Trophoblast cell (in vitro differentiated cells and primary cell): ENCODE measurements at places on chromosomes 7 and 10.

DNA sequence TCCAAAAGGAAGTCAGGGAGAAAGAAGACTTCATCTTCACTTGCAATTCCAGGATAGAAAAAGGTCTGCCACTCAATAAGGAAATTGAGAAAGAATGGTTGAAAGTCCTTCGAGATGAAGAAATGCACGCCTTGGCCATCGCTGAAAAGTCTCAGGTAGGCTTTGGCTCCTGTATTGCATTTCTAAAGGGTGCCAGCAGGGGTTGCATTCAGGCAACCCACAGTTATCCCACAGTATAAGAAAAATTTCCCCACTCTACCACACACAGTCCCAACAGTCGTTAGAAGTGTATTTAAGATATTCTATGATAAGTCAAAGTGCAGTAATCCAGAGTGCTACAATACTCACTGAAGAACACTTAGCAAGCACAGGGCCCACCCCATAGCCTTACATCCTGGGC is 93.4 kb upstream of the FGL2 start:
- H3K4me3 ChIP-seq = no peak overlapping the region
- H3K36me3 ChIP-seq = no peaks in the 10 kb centered on the region
- H3K27ac ChIP-seq = no peak overlapping the region
- no peak for DNase-seq
- no peaks in the 10 kb centered on the region for H3K27me3 ChIP-seq

DNA sequence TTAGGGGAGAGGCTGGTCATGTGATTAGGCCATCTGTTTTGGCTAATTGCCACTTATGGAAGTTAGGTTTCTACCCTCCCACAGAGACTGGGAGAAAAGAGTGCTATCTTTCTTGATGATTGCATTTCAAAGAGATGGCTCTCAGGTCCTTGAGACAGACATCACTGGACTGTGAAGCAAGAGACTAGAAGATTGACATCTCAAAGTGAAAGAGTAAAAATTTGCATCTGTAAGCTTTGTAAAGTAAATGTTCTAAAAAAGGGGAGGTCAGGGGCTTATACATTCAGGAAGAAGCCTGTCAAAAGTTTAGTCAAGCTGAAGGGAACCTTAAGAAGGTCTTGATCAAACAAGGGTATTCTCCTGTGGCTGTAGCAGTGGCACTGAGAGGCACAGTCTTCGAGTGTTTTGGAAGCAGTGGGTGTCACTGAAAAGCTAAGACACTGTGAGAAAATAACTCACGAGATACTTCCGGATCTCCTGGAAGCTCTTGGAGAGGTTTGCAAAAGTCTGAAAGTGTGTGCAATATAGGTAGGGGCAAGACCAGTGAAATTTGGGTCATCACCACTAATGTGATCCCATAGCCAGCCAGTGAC is 342.1 kb downstream of the PHF14 start:
- no peak overlapping the region for H3K4me3 ChIP-seq
- no peaks in the 10 kb centered on the region for H3K4me1 ChIP-seq
- DNase-seq = no peak
- H3K27me3 ChIP-seq = no peaks in the 10 kb centered on the region
- no peaks in the 10 kb centered on the region for H3K36me3 ChIP-seq

GRCh38 chr7:36951257-36951697 is 227.0 kb upstream of the AOAH start:
- H3K4me1 ChIP-seq = peaks cover 5% of the 10 kb centered on the region
- peaks cover 6% of the 10 kb centered on the region for H3K36me3 ChIP-seq
- no peak overlapping the region for H3K27ac ChIP-seq
- H3K27me3 ChIP-seq = no peaks in the 10 kb centered on the region

DNA sequence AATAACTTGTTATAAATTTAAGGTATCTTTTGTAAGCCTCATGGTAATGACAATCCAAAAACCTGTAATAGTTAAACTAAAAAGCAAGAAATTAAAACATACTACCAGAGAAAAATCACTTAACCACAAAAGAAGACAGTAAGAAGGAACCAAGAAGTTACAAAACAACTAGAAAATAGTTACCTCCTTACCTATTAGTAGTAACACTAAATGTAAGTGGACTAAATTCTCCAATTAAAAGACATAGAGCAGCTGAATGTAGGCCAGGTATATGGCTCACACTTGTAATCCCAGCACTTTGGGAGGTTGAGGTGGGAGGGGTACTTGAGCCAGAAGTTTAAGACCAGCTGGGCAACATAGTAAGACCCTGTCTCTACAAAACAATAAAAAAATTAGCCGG is 84.0 kb downstream of the SNX13 start:
- H3K36me3 ChIP-seq = peaks cover 4% of the 10 kb centered on the region
- no peak overlapping the region for H3K27ac ChIP-seq
- no peaks in the 10 kb centered on the region for H3K4me1 ChIP-seq
- H3K4me3 ChIP-seq = no peak overlapping the region
- no peaks in the 10 kb centered on the region for H3K27me3 ChIP-seq

DNA sequence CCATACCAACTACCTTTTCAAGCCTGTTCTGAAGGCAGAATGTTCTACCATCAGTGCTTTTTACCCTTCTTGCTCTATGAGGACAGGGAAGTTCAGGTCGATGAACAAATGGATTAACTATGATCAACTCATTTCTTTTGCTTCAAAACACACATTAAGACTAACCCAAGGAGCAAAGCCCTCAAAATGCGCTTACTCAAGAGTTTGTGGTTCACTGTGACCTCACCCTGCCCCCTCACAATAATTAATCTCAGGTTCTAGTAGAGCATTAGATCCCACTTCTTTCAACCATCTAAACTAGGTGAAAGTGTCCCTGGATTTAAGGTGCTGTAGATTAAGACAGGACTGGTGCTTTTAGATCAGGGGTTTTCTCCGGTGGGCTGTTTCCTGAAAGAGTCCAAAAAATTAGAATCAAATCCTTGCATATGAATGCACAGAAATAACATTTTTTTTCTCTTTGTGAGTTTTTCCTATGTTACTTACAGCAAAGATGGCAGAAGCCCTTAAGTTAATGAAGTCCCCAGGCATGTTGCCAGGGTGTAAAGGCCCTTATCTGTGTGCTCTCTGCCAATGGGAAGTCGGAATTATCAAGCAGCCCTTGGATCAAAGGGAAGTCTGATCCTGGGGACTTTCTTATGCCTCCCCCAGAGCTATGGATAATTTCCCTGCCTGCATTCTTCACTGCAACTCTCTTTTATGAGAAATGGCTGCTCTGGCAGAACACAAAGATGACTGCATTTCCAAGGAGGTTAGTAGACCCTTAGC is 205.5 kb upstream of the STK17A start:
- no peak overlapping the region for H3K27ac ChIP-seq
- H3K4me3 ChIP-seq = no peak overlapping the region
- H3K27me3 ChIP-seq = no peaks in the 10 kb centered on the region
- no peak for DNase-seq
- no peaks in the 10 kb centered on the region for H3K4me1 ChIP-seq
- H3K36me3 ChIP-seq = no peaks in the 10 kb centered on the region

DNA sequence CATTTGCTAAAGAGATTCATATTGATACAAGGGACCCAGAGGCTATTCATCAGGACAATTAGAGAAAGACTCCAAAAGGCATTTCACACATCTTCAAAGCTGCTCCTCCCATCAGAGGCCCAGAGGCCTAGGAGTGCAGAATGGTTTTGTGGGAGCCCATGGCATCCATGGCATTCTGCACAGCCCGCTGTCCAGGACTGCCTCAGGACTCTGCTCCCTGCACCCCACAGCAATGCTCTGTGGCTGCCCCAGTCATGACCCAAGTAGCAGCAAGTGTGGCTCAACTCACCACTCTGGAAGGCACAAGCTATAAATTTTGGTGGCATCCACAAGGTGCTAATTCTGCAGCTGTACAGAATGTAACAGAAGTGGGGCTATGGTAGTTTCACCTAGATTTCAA is 38.5 kb downstream of the ZNF438 start:
- no peaks in the 10 kb centered on the region for H3K27me3 ChIP-seq
- H3K36me3 ChIP-seq = no peaks in the 10 kb centered on the region
- H3K4me3 ChIP-seq = no peak overlapping the region
- DNase-seq = no peak
- H3K4me1 ChIP-seq = no peaks in the 10 kb centered on the region

GRCh38 chr7:26372704-26373103 is 81.0 kb downstream of the SNX10 start:
- H3K36me3 ChIP-seq = no peaks in the 10 kb centered on the region
- H3K27ac ChIP-seq = no peak overlapping the region
- no peak overlapping the region for H3K4me3 ChIP-seq

- no peak overlapping the region for H3K4me3 ChIP-seq
- no peaks in the 10 kb centered on the region for H3K4me1 ChIP-seq
- no peaks in the 10 kb centered on the region for H3K36me3 ChIP-seq
- H3K27me3 ChIP-seq = no peaks in the 10 kb centered on the region
- no peak overlapping the region for H3K27ac ChIP-seq
These were observed 56.2 kb downstream of the JMJD1C start for GRCh38 chr10:63409465-63410027.

- DNase-seq = no peak
- no peak overlapping the region for H3K27ac ChIP-seq
- no peaks in the 10 kb centered on the region for H3K36me3 ChIP-seq
- peaks cover 14% of the 10 kb centered on the region for H3K4me1 ChIP-seq
- H3K27me3 ChIP-seq = peaks cover 37% of the 10 kb centered on the region
These were observed 1.4 kb downstream of the HTRA1 start for GRCh38 chr10:122462533-122463465.
